RKO (cell line): ENCODE measurements at places on chromosomes 16 and 17.

DNA sequence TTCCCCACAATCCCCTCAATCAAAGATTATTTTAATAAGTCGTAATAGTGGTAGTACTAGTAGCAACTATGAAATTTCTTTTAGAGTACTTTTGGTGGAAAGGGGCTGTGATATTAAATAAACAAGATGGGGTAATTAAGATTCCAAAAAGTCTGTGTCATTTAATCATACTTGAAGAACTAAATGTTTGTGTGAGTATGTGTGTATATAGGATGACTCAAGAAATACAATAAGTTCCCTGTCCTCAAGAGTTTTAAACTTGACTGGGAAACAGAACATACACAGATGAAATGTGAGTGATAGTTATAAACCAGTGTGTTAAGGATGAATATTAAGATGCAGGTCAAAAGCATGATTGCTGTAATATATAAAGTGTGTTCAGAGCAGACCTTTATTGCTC lies 2.3 kb downstream of the ALDH3A2 start:
- DNase-seq, result peak; percentile 24

- DNase-seq, result no peak
Observed at GRCh38 chr16:66334853-66335574, 31.5 kb upstream of the CDH5 start.

GRCh38 chr17:45640141-45640850 lies 143.8 kb upstream of the CRHR1 start:
- peak; percentile 68 for DNase-seq

- DNase-seq, result no peak
Observed at GRCh38 chr16:86170720-86171119, 271.8 kb downstream of the IRF8 start.

DNA sequence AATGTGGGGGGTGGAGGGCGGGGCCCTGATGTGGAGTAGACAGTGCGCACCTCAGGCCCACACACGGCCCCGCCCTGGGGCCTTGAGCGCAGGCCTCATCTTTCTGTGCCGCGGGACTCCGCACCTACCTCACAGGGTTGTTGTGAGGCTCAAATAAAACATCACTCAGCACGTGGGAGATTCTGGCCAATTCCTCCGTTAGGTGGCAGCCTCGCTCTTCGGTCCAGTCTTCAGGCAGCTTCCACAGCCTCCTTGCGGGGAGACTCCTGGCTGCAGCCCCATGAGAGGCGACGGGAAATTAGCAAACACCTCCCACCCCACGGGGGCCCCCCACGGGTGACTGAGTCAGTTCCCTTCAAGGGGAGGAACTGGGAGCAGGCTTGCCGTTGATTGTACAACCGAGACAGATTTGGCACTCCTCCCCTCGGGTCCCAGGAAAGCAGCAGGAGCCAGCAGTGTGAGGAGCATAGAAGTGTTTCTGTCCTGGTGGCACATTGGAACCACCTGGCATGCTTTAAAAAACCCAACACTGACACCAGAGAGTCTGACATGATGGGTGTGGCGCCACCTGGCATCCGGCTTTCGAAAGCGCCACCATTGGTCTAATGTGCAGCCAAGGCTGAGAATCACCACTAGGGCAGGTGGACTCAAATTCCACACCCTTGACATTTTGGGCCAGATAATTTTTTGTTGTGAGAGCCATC lies 7.6 kb downstream of the MRM1 start:
- DNase-seq, result peak; percentile 28

DNA sequence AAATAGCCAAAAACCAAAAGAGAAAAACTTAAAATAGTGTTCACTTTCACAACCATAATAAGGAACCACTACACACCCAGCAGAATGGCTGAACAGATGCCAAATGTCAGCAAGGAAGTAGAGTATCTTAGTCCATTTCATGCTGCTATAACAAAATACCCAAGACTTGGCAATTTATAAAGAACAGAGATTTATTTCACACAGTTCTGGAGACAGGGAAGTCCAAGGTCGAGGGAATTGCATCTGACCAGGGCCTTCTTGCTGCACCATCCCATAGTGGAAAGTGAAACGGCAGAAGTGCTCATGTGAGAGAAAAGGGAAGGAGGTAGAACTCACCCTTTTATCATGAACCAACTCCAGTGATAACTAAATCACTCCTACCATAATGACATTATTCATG lies 33.8 kb upstream of the CCL22 start:
- no peak for DNase-seq

DNA sequence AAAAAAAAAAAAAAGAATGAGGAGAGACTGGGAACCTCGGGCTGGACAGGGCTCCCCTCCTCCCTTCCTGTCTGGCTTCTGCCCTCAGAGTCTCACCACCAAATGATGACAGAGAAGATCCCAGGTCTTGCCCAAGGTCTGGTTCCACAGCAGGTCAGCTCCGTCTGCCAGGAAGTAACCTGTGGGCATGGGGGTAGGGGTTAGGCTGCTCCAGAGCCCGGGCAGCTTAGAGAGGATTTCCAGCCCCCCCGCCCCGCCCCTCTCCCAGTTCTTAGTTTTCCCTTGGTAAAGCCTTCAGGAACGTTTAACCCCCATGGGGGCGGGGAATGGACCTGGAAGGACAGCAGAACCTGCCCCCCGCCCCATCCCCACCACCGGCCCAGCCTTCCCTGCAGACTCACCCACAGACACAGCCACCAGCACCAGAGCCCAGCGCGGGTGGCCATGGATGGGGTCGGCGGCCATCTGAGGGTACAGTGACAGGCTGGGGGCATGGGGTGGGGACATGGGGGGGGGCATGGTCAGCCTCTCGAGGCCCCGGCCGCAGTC lies 700 bp downstream of the TLCD2 start:
- no peak for DNase-seq

GRCh38 chr17:60168654-60169053 lies 18.9 kb downstream of the CA4 start:
- DNase-seq, result no peak

DNA sequence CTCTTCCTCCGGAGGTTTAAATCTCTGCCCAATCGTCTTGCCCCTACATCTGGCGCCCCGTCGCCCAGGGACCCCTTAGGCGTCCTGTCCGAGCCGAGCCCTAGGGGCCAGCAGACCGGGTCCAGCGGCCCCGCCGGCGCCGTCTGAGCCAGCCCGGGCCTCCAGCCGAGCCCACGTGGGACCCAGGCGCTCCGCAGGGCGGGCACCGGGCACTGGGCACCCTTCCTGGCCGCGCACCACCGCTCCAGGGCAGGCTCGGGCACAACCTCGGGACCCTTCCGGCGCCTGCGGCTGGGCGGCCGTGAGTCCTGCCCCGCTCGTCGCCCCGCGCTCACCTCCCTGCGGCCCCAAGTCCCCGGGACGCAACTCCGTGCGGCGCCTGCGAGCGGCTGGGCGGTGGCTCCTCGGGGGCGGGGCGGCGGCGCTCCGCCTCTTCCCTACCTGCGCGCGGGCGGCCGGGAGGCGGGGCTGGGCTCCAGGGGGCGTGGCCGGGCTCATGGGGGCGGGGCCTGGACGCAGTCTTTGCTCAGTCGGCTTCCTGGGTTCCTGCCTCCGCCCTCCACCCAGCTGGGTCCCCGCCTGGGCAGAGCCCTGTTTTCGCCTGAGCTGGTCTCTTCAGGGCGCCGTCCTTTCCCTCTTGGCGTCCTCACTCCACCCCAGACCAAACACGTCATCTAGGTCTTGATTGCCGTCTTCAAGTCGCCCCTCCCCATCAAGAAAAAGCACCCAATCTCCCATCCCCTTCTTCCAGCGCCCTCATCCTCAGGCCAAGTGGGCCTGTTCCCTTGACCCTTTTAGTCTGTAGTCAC lies at the start of gene RHBDF2:
TSS of gene RHBDF2 (minus strand) at position 406 of the 809 bp plus-strand sequence. CDS start 19,899 bp downstream, outside the sequence.
- peak; percentile 78 for DNase-seq

- DNase-seq, result no peak
Observed at GRCh38 chr16:78004517-78004916, 17.8 kb upstream of the CLEC3A start.

- no peak for DNase-seq
Observed at GRCh38 chr17:8729421-8729820, 15.2 kb downstream of the CCDC42 start.

DNA sequence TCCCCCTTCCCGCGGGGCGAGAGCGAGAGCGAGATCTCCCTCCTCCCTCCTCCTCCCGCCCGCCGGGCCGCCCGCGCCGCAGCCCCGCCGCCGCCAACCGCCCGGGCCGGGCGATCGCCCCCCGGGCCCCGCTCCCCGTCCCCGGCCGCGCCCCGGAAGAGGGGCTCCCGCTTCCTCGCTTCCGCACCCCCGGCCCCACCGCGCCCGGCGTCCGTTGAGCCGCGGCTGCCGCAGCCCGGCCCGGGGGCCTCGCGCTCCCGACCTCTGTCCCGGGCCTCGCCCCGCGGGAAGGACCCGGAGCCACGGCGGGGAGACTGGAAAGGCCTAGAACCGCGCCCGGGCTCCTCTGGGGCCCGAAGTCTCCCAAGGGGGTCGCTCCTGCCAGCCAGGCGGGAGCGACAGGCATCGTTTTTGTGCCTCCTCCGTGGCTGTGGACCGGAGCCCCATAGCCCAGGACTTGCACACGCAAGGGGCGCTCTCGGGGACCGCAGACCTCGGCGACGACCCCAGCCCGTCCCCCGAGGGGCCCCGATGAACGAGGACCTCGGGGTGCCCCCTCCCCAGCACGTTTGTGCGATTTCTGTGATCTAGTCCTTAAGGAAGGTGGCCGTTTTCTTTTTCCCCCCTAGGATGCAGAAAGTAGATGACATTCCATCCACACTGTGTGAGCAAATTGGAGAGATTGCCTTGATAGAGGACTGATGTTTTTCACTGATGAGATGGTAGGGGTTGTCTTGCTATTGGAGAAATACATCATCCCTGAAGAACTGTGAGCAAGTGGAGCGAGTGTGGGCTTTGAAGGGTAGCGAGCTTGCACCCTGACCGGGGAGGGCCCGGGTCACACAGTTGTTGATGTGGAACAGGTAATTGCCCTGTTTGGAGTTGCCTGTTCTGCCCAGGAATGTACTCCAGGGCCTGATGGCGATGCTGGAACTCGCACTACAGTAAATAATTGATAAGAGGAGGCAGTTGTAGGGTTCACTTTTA lies 611 bp downstream of the BANP start:
- DNase-seq, result peak; percentile 30

GRCh38 chr17:58172369-58173071 lies 5.7 kb downstream of the OR4D2 start:
- peak; percentile 53 for DNase-seq

GRCh38 chr16:1379304-1380076 lies 27.8 kb downstream of the GNPTG start:
- peak; percentile 65 for DNase-seq

DNA sequence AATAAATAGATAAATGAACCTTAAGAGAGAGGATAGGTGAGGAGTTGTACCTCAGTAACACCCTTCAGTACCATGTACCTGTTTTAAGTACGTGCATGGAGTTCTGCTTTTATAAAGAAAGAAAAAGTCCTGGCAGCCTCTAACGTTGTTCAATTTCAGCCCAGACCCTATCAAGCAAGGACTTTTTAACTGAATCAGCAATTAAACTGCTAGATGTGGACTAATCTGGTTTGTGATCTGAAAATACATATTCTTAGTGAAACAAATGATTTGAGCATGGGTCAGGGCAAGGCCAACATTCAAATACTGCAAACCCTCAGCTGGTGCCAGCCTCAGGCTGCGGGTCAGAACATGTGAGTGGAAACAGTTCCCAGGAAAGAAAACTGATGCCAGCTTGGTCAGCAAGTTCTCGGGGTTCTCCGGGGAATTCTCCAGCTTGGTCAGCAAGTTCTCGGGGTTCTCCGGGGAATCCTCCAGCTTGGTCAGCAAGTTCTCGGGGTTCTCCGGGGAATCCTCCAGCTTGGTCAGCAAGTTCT lies 84.5 kb downstream of the MRM3 start:
- no peak for DNase-seq

DNA sequence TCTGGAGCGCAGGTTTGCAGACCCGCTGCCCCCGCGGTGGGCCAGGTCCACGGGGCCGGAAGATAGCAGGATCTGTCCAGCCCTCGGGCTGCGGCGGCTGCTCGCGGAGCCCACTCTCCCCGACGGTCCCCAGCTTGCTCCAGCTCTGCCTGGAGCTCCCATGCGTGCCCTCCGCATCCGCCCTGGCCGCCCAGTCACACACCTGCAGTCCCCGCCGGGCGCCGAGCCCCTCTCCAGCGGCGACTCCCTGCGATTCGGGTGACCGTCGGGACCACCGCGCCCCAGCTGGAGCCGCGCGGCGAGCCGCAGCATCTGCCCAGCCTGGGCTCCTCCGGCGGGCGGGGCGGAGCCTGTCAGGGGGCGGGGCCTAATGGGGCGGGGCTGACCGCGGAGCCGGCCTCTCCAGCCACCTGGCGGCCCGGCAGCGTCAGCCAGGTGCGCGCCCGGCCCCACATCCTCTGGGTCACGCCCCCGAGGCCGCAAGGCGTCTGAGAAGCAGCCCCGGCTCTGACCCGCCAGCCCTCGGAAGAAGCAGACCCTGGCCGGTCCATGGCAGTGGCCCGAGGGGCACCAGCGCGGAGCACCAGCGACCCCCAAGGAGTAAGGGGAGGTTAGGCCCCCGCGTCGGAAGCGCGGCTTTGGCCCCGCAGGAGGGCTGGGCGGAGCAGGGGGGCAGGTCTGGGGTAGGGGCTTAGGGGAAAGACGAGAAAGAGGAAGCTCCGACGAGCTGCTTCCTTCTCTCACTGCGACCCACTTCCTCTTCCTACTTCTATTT lies at the start of gene PIK3R5:
TSS of gene PIK3R5 (minus strand) at position 314 of the 775 bp plus-strand sequence. CDS start 54,213 bp downstream, outside the sequence.
- no peak for DNase-seq

DNA sequence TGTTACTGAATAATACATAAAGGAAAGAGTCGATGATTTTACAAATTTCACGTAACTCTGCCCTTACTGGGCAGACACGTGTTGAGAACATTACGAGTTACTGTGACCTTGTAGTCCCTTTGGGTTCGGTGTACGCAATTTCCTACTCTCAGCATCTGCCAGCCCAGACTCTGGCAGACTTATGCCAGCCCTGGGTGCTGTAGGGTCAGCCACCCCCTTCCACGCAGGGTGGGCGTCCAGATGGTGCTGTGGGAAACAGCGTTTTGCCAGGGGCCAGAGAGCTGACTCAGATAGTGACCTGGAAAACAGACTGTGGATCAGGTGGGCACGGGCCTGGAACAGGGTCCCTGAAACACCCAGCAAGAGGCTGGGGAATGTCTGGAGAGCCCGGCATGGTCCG lies 148.9 kb downstream of the RPTOR start:
- no peak for DNase-seq

DNA sequence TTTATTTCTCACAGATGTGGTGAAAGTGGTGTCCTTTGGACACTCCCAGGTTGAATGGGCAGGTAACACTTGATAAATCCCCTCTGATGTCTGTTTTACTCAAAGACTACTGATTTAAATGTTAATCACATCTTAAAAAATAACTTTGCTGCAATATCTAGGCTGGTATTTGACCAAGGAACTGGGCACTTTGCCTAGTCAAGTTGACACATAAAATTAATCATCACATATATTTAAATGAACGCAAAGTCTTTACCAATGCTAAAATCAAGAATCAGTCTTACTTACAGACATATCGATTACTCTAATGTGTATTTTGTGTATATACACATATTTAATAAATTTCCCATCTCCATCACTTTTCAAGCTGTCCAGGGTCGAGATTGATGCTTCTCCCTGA lies 7.0 kb downstream of the MT2A start:
- peak; percentile 82 for DNase-seq

- DNase-seq, result no peak
Observed at GRCh38 chr16:58018803-58019202, 6.8 kb upstream of the MMP15 start.

GRCh38 chr17:42062681-42063080 lies 12.3 kb upstream of the C17orf113 start:
- no peak for DNase-seq

- DNase-seq, result no peak
Observed at GRCh38 chr17:49850772-49851386, 3.0 kb upstream of the TAC4 start.
